Stimulated activated CD4-positive, alpha-beta T cell treated with anti-CD3 and anti-CD28 coated beads, Interleukin-4, amount 100 ng/mL, for 4 hours (primary cell): ENCODE measurements at places on chromosomes 7 and 10.
A peak's percentile ranks its signal among the peaks of the same experiment; 100 is the strongest.

GRCh38 chr7:130242198-130243014 is 24.3 kb upstream of the CPA2 start:
- peak; percentile 39 for DNase-seq

DNA sequence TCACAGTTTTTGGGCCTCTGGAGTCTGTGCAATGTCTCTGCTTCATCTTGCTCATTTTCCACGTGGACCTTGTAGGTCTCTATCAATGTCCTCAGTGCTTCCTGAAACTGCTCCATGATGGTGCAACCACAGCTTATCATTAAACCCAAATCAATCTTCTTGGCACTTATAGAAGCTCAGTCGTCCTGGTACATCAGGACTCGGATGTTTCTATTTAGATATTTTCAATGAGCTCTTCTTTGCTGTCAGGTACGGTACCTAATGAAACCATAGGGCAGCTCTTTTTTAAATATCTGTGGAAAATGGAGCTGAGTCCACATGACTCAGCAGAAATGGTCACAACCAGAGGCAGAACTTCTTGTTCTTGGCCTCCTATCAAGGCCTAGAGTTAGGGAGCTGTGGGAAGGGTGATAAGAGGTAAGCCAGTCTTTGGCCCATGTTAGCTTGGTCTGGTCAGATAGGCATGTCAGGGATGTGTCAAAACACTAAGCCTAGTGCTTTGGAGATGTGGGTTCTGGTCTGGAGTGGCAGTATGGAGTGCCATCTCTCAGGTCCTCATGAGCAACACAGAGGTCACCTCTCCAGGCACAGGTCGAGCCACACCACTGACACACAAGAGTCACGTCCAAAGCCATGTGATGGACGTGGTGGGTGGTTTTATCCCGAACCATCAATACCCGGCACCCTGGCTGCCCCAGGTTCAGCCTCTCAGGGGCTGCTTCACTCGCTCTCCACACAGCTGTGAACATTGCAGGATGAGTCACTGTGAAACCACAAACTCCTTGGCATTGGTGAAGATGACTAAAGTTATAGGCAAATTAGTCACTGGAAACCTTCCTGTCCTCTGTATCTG is 87.0 kb downstream of the TBXAS1 start:
- peak; percentile 71 for DNase-seq

DNA sequence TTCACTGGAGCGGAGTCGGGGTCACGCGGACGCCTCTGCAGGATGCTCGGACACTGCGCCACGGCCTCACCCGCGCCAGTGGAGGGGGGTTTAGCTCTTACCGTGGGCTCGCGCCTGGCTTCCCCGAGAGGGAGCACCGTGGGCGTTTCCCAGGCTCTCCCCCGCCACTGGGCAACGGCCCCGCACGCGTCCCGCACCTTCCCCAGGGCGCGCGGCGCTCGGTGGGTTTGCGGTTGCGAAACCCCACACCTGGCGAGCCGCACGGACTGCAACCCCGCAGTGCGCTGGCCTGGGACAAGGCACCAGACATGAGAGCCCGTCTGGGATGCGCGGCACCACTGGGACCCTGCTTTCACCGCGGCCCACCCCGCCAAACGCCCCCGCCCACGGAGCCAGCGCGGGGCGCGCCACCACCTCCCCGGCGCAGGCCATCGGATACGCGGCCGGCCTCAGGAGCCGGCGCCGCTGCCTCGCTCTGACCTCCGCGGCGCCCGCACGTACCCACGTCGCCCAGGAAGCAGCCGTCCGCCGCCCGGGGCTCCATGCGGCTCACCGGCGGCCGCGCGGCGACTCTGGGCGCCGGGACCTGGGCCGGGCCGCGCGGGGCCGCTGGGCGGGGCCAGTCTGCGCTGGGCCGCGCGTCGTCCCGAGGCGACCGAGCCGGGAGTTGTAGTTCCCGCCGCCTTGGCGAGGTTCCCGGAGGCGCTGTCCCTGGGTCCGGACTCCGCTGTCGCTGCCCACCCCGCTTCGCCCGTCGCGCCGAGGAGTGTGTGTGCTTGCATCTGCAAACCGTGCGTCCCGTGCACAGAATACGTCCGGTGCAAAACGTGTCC is at the start of gene ASB13:
Gene ASB13, minus strand, starts transcription at position 588 of the 833 bp plus-strand sequence. Its CDS starts 44 bp downstream, at position 544.
- DNase-seq: peak; percentile 46

- DNase-seq: no peak
These were observed 42.9 kb downstream of the ABCB4 start for GRCh38 chr7:87432536-87432935.

GRCh38 chr7:98978672-98979071 is 100.3 kb downstream of the TRRAP start:
- DNase-seq: no peak

DNA sequence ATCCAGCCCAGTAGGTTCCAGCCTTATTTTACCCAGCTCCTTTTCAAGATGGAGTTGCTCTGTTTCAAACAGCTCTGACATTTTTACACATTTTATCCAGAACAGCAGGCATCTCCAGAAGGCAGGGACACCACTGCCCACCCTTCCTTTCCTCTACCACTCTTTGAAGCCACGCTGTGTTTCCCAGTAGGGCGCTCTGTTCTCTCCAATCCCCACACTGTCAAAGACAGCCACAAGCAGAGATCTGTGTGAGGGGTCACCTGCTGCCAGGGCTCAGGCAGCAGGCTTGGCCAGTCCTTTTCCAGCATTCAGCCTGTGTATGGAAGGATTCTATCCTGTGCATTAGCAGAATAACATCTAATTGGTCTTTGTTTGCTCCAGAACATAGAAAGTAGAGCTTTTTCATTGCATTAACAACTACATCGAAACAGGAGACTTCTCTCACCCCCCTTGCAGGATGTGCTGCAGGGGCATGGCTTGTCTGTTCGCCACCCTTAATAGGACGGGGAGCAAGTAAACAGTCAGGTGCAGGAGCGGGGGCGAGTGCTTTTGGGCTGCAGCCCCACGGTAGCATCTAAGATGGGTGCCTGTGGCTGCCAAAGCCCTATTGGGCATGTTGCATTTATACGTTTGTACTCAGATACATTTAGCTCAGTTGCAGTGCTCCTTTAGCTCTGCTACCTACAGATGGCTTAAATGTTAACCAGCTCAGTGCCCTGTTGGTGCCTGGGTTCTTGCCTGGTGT is 326.1 kb downstream of the GALNT17 start:
- no peak for DNase-seq

- DNase-seq: no peak
These were observed 19.9 kb upstream of the FAM180A start for GRCh38 chr7:135768467-135768866.

DNA sequence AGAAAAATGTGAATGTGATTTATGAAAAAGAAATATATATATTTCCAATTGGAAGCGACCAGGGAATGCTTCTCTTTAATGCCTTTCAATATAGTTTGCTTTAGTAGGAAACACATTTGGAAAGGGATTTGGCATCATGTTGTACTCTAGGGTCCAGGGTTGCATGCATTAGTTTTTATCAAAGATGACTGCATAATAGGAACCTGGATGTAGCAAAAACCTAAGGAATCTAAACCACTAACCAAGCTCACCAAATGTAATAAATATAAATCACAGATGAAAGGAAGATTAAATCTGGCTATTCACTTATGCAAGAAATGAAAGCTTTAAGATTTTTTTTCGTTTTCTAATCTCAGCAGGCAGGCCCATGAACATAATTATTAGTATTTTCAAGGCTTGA is 120.0 kb downstream of the ATXN7L1 start:
- no peak for DNase-seq

DNA sequence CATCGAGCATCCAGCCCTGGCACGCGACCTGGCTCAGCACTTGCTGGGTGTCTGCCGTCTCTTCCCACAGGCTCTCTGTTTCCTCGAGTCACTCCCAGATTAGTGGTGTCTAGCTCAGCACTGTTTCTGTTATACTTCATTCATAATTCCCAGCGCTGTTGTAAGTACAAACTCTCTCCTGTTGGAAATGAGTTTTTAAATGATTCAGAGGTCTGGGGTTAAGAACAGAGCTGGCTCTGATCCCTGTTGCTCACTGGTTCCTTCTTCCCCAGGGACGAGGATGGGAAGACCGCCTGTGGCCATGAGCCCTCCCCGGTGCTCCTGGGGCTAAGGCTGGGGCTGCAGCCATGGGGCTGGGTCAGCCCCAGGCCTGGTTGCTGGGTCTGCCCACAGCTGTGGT is 17.3 kb upstream of the C10orf95 start:
- DNase-seq: no peak

DNA sequence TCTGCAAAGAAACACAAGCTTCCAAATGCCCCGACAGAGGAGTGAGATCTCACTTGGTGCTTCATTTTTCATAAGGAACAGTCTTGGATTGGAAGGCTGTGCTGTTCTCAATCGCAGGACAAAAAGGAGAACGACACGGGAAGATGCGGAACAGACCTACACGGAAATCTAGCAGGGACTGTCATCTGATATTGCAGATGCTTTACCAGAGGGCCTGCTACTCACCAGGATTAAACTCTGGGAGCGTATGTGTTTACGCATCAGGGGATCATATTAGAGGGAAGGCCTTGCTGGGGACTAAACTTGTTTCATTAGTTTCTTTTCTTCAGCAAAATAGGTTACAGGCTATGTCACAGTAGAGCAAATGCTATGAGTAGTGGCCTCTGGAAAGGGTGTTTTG is 82.8 kb upstream of the EEPD1 start:
- no peak for DNase-seq

GRCh38 chr10:47062441-47063200 is 151.4 kb downstream of the PTPN20 start:
- no peak for DNase-seq

GRCh38 chr7:158695726-158696452 is 8.7 kb downstream of the NCAPG2 start:
- DNase-seq: no peak

GRCh38 chr10:64332551-64332950 is 811.4 kb downstream of the REEP3 start:
- DNase-seq: no peak

GRCh38 chr7:111051832-111052231 is 39.1 kb upstream of the LRRN3 start:
- no peak for DNase-seq

GRCh38 chr10:84352251-84352842 is 24.0 kb downstream of the CCSER2 start:
- DNase-seq: peak; percentile 60

- DNase-seq: no peak
These were observed 2.1 kb downstream of the PAXIP1 start for GRCh38 chr7:155000795-155001194.

- DNase-seq: no peak
These were observed 41.7 kb downstream of the DNAJC1 start for GRCh38 chr10:21961847-21962246.

- DNase-seq: no peak
These were observed 44.0 kb downstream of the PITRM1 start for GRCh38 chr10:3128379-3129130.

GRCh38 chr7:46003896-46004875 is 83.1 kb upstream of the IGFBP3 start:
- no peak for DNase-seq

DNA sequence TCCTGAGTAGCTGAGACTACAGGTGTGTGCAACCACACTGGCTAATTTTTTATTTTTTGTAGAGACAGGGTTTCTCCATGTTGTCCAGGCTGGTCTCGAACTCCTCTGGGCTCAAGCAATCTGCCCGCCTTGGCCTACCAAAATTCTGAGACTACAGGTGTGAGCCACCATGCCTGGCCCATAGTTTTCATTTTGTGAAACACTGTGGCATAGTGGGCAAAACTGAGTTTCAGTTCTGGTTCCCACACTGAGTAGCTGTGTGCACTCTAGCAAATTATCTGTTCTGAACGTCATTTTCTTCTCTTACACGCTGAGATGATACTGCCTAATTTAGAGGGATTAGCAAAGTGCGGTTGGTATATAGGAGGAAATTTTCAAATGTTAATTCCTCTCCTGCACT is 13.5 kb downstream of the ATP5MK start:
- DNase-seq: no peak

- no peak for DNase-seq
These were observed 249.0 kb upstream of the PPP2R2D start for GRCh38 chr10:131651674-131652437.

DNA sequence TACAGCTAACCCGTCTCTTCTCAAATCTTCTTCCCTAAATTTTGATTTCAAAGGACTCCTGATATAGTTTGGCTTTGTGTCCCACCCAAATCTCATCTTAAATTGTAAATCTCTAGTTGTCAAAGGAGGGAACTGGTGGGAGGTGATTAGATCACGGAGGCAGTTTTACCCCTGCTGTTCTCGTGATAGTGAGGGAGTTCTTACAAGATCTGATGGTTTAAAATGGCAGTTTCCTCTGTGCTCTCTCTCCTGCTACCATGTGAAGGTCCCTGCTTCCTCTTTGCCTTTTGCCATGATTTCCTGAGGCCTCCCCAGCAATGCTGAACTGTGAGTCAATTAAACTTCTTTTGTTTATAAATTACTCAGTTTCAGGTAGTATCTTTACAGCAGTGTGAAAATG is 269.3 kb downstream of the POLR1F start:
- no peak for DNase-seq

- no peak for DNase-seq
These were observed 526.7 kb downstream of the CALN1 start for GRCh38 chr7:71885487-71885886.

DNA sequence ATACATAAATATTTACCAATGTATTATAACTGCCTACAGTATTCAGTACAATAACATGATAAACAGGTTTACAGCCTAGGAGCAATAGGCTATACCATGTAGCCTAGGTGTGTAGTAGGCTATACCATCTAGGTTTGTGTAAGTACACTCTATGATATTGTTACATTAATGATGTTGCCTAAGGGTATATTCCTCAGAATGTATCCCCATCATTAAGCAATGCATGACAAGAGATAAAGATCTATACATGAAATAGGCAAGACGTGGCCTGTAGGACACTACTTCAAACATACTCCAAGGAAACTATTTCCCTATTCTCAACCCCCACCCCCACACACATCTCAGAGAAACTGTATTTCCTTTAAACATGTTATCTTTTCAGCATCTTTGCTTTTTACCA is 15.3 kb upstream of the ADAM22 start:
- DNase-seq: no peak

DNA sequence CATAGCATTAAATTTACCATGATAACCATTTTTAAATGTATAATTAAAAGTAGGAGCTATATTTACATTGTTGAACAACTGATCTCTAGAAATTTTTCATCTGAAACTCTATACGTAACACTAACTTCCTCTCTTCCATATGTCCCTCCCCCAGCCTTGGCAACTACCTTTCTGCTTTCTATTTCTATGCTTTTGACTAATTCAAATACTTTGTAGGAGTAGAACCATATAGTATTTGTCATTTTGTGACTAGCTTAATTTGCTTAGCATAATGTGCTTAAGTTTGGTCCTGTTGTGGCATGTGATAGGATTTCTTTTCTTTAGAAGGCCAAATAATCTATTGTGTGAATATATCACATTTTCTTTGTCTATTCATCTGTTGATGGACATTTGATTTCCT is 225.3 kb upstream of the POT1 start:
- no peak for DNase-seq

GRCh38 chr7:111827863-111828504 is 265.7 kb upstream of the IMMP2L start:
- DNase-seq: no peak

- no peak for DNase-seq
These were observed 122.3 kb downstream of the SVIL start for GRCh38 chr10:29512425-29512974.

GRCh38 chr10:131852176-131852822 is 48.5 kb upstream of the PPP2R2D start:
- no peak for DNase-seq
